Upper lobe of right lung (tissue), 1 donor: ENCODE measurements at places on chromosomes 1 and 21. TPM values are rescaled to one million over a fixed set of nuclear protein-coding genes. Genes with fewer than 3 reads are reported as not detected.

- no peak for DNase-seq
These were observed 15.2 kb downstream of the AKIRIN1 start for GRCh38 chr1:39006287-39006686.

GRCh38 chr1:36522461-36523229 lies 39.9 kb upstream of the CSF3R start:
- no peak for DNase-seq

- no peak for DNase-seq
These were observed 38.5 kb upstream of the ENAH start for GRCh38 chr1:225691377-225691776.

- no peak for DNase-seq
These were observed 21.9 kb upstream of the PKN2 start for GRCh38 chr1:88661951-88662699.

The NLRP3 gene
- 4.9 TPM for total RNA-seq

DNA sequence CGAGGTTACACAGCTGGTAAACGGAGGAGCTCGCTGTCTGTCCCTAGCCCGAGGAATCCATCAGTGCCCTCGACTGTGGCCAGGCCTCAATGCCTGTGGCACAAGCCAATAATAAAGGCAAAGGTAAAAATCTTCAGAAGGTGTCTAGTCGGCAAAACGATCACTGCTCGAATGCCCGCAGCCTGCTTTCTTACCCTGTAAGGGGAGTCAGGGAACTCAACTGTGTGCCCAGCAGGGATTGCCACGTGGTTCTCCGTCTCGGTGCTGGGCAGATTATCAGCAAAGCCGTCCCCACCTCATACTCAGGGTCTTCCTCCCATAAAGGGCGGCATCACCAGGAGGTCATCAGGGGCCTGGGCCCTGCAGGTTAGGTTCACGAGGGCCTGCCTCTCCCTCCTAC lies 103.4 kb downstream of the PAX7 start:
- DNase-seq: no peak

The FMO2 gene
- total RNA-seq: 392 TPM
